ENCODE measurements at places on chromosomes 7 and 10. TPM values are rescaled to one million over a fixed set of nuclear protein-coding genes. Genes with fewer than 3 reads are reported as not detected.

- H3K4me1 ChIP-seq, result no peaks in the 10 kb centered on the region
- no peaks in the 10 kb centered on the region for H3K36me3 ChIP-seq
- no peak overlapping the region for H3K4me3 ChIP-seq
- H3K27me3 ChIP-seq, result no peaks in the 10 kb centered on the region
These were observed 188.0 kb downstream of the GRID1 start for GRCh38 chr10:86178401-86179152.

DNA sequence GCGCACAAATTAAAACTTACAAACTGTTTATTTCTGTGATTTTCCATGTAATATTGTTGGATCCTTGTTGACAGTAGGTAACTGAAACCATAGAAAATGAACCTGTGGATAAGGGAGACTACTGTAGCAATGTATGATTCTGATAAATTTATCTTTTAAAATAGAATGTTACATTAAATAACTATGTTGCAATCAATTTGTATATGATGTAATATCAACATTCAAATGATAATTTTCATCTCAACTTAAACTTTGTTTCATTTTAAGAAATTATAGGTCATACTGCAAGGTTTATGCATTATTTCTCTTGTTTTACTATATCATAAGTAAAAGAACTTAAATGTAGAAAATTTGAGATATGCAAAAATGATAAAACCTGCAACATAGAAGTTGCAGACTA is 718.0 kb upstream of the MBL2 start:
- no peaks in the 10 kb centered on the region for H3K27me3 ChIP-seq
- no peaks in the 10 kb centered on the region for H3K4me1 ChIP-seq
- H3K4me3 ChIP-seq, result no peak overlapping the region
- no peak overlapping the region for H3K27ac ChIP-seq
- H3K36me3 ChIP-seq, result no peaks in the 10 kb centered on the region

Gene MYH16
- total RNA-seq, result not detected

- no peaks in the 10 kb centered on the region for H3K36me3 ChIP-seq
- no peak for DNase-seq
- no peaks in the 10 kb centered on the region for H3K27me3 ChIP-seq
- peaks cover 44% of the 10 kb centered on the region for H3K4me1 ChIP-seq
- H3K4me3 ChIP-seq, result no peak overlapping the region
- no peak overlapping the region for H3K27ac ChIP-seq
These were observed 4.7 kb downstream of the BLVRA start for GRCh38 chr7:43763183-43763582.

Gene PTF1A
- total RNA-seq, result not detected

- peak overlapping the region; percentile 89 for H3K27ac ChIP-seq
- peaks cover 36% of the 10 kb centered on the region for H3K36me3 ChIP-seq
- no peaks in the 10 kb centered on the region for H3K27me3 ChIP-seq
These were observed 5.8 kb upstream of the C1GALT1 start for GRCh38 chr7:7176406-7177043.

DNA sequence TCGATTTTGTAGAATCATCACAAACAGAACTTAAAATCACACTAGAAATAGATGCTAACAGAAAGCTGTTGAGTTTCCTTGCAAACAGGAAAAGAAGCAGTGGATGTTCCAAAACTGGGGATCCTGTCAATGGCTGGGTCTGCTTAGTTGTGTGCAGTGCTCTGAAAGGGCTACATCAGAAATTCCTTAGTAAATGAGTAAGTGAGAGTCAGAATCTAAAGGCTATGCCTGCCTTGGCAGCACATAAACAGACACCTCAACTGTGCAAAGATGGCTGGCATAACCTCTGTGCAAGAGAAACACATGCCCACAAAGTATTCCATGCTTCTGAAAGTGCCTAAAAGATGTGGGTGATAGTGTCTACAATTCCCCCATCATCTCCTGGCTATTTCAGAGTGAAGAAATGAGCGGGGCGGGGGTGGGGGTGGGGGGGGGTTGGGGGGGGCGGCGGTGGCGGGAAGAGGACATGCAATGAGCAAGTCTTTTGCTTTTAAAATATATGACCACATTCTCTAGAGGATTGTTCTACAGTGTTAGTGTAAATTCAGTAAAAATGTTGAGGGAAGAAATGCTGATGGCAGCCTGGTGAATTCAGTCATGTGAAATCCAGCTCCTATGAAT is 138.1 kb upstream of the LAMB4 start:
- H3K4me3 ChIP-seq, result no peak overlapping the region
- H3K27ac ChIP-seq, result no peak overlapping the region
- peaks cover 4% of the 10 kb centered on the region for H3K4me1 ChIP-seq
- peaks cover 3% of the 10 kb centered on the region for H3K27me3 ChIP-seq
- no peak for DNase-seq
- no peaks in the 10 kb centered on the region for H3K36me3 ChIP-seq

GRCh38 chr7:81408728-81409127 is 361.1 kb downstream of the HGF start:
- no peaks in the 10 kb centered on the region for H3K27me3 ChIP-seq
- no peak overlapping the region for H3K27ac ChIP-seq
- peaks cover 69% of the 10 kb centered on the region for H3K4me1 ChIP-seq
- H3K36me3 ChIP-seq, result peaks cover 21% of the 10 kb centered on the region
- H3K4me3 ChIP-seq, result no peak overlapping the region

DNA sequence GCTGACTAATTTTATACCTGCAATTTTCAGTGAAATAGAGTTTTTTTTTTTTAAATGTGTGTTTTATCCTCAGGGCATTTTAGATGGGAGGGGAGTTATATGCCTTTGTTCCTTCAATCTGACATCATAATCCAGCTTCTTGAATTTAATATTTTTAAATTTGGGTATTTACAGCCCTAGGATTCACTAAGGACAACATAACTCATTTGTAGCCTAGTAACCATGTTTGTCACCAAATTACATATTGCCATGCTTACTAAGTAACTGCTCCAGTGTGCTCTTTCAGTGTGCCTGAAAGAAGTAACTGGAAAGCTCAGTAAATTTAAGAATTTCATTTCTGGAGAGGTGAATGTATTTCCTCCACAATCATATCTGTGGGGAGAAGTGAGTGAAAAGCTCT is 56.8 kb upstream of the DGKB start:
- no peak overlapping the region for H3K27ac ChIP-seq
- H3K4me3 ChIP-seq, result no peak overlapping the region
- H3K4me1 ChIP-seq, result no peaks in the 10 kb centered on the region
- H3K27me3 ChIP-seq, result peaks cover 4% of the 10 kb centered on the region

DNA sequence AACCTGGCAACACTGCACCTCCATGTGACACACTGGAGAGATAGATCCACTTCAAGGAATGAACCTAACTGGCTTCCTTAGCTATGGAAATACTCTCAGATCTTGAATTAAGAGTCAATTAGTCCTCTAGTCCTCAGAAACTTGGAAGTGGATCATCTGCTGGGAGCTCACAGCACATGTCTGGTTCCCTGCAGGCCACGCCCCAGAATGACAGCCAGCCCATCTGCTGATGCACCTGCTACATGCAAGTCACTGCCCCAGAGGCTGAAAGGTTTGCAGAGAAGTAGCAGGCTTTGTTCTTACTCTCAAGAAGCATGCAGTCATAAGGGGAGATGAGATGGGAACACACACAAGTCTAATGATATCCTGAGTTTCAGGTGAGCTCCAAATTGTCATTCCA is 275.9 kb downstream of the SKAP2 start:
- no peaks in the 10 kb centered on the region for H3K27me3 ChIP-seq
- no peak for DNase-seq
- no peaks in the 10 kb centered on the region for H3K4me1 ChIP-seq
- peaks cover 4% of the 10 kb centered on the region for H3K36me3 ChIP-seq
- H3K27ac ChIP-seq, result no peak overlapping the region
- no peak overlapping the region for H3K4me3 ChIP-seq

Gene KLHL7
- 30.7 TPM for total RNA-seq

GRCh38 chr10:75286901-75287300 is 51.1 kb upstream of the COMTD1 start:
- no peak overlapping the region for H3K27ac ChIP-seq
- peaks cover 55% of the 10 kb centered on the region for H3K27me3 ChIP-seq
- peaks cover 11% of the 10 kb centered on the region for H3K4me1 ChIP-seq
- no peak overlapping the region for H3K4me3 ChIP-seq
- peaks cover 8% of the 10 kb centered on the region for H3K36me3 ChIP-seq
- no peak for DNase-seq

Gene LIPN
- total RNA-seq, result not detected

DNA sequence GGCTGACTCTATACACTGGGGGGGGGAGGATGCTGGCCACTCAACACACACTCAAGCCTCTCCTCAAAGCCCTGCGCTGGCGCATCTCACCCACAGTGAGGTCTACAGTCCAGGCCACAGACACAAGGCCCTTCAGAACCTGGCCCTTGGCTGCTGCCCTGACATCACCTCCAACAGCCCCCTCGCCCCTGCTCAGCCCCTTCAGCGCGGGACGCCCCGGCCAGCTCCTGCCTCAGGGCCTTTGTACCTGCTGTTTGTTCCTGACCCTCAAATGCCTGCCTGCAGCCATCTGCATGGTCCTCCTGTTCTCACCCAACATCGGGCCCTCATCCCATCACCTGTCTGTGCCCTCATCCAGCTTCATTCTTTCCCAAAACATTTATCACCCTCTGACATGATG is 572.6 kb downstream of the DNAJB6 start:
- peaks cover 3% of the 10 kb centered on the region for H3K27me3 ChIP-seq
- peaks cover 5% of the 10 kb centered on the region for H3K36me3 ChIP-seq
- H3K4me1 ChIP-seq, result no peaks in the 10 kb centered on the region
- H3K4me3 ChIP-seq, result no peak overlapping the region

DNA sequence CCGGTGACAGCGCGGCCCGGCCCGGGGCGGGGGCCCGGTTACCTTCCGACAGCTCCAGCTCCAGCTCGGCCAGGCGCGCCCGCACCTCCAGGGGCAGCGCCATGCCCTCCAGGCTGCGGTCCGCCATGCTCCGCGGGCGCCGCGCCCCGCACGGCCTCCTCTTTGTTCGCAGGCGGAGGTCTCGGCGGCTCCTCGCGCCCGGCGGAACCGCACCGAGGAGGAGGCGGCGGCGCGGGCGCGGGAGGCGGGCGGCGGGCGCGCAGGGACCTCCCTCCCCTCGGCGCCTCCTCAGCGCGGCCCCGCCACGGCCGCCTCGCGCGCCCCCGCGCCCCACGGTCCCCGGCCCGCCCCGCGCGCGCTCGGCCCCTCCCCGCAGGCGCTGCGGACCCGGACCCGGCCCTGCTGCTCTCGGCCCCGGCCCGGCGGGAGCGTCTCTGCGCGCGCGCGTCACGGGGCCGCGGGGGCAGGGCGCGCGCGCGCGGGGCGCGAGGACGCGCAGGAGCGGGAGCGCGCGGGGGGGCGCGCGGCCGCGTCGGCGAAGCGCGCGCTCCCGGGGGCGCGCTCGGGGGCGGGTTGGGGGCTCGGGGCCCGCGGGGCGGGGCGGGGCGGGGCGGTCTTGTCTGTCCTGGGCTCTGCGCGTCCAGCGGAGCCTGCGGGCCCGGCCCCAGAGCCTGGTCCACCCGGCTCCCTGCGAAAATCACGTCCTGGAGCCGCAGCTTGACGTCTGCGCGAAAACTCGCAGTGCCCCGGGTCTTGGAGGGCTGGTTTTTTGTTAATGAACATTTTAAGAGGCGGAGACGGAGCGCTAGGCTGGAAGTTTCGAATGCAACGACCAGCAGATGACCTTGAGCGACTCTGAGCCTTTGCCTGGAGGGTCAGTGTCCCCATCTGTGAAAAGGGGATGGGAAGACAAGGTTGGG is at the start of gene DIP2C:
DIP2C (minus strand) TSS at position 217 of the 920 bp plus-strand sequence; CDS start at position 127, 90 bp downstream.
- H3K4me3 ChIP-seq, result peak within 1 kb of the TSS; percentile 91
- H3K27me3 ChIP-seq, result peaks cover 3% of the 10 kb centered on the region
- peak; percentile 68 for DNase-seq
- H3K4me1 ChIP-seq, result peaks cover 53% of the 10 kb centered on the region

- H3K27me3 ChIP-seq, result peaks cover 34% of the 10 kb centered on the region
- peaks cover 27% of the 10 kb centered on the region for H3K4me1 ChIP-seq
- H3K4me3 ChIP-seq, result no peak overlapping the region
These were observed 84.8 kb upstream of the COL13A1 start for GRCh38 chr10:69716711-69717560.

GRCh38 chr7:80699721-80700256 is 61.3 kb downstream of the CD36 start:
- H3K4me1 ChIP-seq, result peaks cover 45% of the 10 kb centered on the region
- H3K27ac ChIP-seq, result peak overlapping the region; percentile 53
- no peaks in the 10 kb centered on the region for H3K36me3 ChIP-seq
- no peak for DNase-seq

Gene OR2A12
- total RNA-seq, result not detected

- DNase-seq, result no peak
- H3K4me1 ChIP-seq, result no peaks in the 10 kb centered on the region
- no peaks in the 10 kb centered on the region for H3K36me3 ChIP-seq
- H3K4me3 ChIP-seq, result no peak overlapping the region
These were observed 297.8 kb downstream of the AUTS2 start for GRCh38 chr7:69896121-69896520.

Gene POMZP3
- 29.5 TPM for total RNA-seq

DNA sequence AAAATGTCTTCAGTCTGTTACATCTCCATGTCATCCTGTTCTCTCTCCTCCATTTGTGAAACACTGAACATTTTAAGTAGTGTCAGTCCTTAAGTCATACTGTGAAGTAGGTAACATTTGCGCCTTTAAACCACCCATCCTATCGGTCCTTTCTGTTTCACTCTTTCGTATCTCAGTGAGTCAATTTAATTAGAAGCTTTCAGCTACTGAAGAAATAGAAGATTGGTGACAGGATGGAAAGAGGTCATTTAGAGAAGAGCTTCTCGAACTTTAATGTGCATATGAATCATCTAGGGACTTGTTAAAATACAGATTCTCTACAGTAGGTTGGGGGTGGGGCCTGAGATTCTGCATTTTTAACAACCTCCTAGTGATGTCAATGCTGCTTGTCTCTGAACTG is 113.4 kb downstream of the SRI start:
- peaks cover 3% of the 10 kb centered on the region for H3K27me3 ChIP-seq
- H3K4me1 ChIP-seq, result no peaks in the 10 kb centered on the region
- H3K27ac ChIP-seq, result no peak overlapping the region
- no peak overlapping the region for H3K4me3 ChIP-seq
- no peaks in the 10 kb centered on the region for H3K36me3 ChIP-seq

- H3K4me1 ChIP-seq, result peaks cover 42% of the 10 kb centered on the region
- H3K27me3 ChIP-seq, result peaks cover 6% of the 10 kb centered on the region
- H3K36me3 ChIP-seq, result peaks cover 12% of the 10 kb centered on the region
- H3K4me3 ChIP-seq, result no peak overlapping the region
- DNase-seq, result no peak
These were observed 47.2 kb upstream of the RABGEF1 start for GRCh38 chr7:66693331-66693730.

Gene GJD4
- total RNA-seq, result not detected

DNA sequence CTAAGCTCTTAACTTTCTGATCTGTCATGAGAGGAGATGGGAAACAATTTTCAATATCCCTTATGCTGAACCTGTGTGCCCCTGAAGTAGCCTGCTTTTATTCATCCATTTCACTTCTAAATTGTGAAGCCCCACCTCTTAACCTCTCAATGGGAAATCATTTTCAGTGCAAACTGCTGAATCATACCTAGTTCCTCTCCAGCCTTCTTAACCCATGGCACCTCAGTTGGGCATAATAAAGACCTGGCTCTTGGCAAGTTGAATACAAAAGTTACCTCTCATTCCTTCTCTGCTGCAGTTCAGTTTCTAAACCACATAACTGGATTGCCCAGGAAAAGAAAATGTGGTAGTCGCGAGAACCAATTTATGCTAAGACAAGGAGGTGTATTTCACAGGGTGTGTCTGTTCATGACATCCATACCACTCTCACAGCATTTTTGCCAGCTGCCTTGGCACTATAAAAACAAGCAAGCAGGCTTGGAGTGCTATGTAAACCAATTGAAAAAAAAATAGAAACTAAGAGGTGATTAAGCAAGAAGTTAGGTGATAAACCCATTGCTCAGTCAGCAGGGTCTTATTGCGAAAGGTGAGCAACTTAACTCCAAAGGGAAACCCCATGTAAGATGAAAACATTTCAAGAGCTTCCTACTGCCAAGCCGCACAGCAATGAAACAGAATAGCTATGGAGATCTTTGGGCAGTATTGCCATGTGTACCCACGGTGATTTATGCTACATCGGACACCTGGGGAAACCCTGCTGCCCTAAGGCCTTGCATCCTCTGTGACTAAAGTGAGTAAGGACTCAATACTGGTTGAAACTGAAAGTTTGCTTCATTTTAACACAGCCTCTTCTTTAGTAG is 57.0 kb upstream of the DKK1 start:
- H3K4me1 ChIP-seq, result peaks cover 15% of the 10 kb centered on the region
- no peak overlapping the region for H3K4me3 ChIP-seq
- no peak for DNase-seq

All from HFFc6 (cell line).